Stomach (tissue), 19 donors: ENCODE measurements at places on chromosomes 12 and 14. TPM values are rescaled to one million over a fixed set of nuclear protein-coding genes. Genes with fewer than 3 reads are reported as not detected.

DNA sequence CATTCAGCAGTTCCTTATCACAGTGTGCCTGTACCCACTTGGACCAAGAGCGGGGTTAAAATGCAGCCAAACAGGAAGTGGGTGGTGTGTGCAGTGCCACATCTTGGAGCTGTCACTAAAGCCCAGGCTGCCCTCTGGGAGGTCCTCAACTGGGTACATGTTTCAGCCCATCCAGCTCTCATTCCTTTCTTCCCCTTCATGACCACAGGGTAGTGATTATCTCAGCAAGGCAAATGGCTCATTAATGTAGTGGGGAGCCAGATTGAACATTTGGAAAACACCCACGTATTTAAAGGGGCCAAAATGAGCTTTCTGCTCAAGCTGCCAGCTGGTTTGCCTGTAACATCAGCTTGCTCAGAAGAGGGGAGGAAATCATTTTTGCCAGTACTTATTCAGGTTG is 210.8 kb upstream of the BTG1 start:
- H3K27ac ChIP-seq: no peak overlapping the region
- no peaks in the 10 kb centered on the region for H3K36me3 ChIP-seq
- H3K4me1 ChIP-seq: no peaks in the 10 kb centered on the region

GRCh38 chr12:54937376-54937775 is 47.2 kb downstream of the TESPA1 start:
- H3K4me3 ChIP-seq: no peak overlapping the region
- DNase-seq: no peak
- H3K27me3 ChIP-seq: no peaks in the 10 kb centered on the region
- peaks cover 15% of the 10 kb centered on the region for H3K4me1 ChIP-seq
- no peak overlapping the region for H3K27ac ChIP-seq

GRCh38 chr14:87325741-87326140 is 667.2 kb downstream of the GALC start:
- no peak for DNase-seq
- H3K27me3 ChIP-seq: no peaks in the 10 kb centered on the region
- H3K4me3 ChIP-seq: no peak overlapping the region
- H3K36me3 ChIP-seq: no peaks in the 10 kb centered on the region
- no peak overlapping the region for H3K27ac ChIP-seq

DNA sequence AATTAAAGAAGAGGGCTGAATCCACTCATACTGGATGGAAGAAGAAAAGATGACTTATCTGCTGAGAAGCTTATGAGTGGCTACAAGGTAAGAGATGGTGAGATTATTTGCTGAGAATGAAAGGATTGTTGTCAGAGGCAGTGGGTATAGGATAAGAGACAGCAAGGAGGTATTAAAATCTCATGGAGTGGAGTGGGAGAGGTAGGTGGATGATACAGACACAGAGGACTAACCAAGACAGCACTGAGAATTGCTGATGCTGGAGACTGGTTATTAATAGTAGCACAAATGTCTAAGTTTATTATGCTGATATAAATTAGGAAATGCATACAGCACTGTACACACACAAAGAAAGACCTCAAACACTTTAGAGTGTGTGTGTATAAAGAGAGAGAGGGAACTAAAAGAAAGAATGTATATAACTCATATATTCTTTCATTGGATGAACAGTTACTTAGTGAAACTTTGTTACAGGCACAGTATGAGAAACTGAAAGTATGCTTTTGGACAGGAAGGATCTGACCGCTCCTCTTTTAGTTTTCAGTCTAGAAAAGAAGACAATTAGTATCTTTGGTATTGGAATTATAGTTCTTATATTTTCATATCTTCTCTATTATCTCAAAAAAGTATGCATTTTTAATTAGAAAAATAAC is 543.1 kb downstream of the LRFN5 start:
- no peaks in the 10 kb centered on the region for H3K4me1 ChIP-seq
- no peak overlapping the region for H3K4me3 ChIP-seq
- no peak overlapping the region for H3K27ac ChIP-seq
- DNase-seq: no peak
- H3K27me3 ChIP-seq: no peaks in the 10 kb centered on the region
- H3K36me3 ChIP-seq: no peaks in the 10 kb centered on the region

GRCh38 chr12:4768341-4768740 is 48.1 kb downstream of the GALNT8 start:
- no peak for DNase-seq
- no peaks in the 10 kb centered on the region for H3K27me3 ChIP-seq
- no peak overlapping the region for H3K4me3 ChIP-seq
- no peak overlapping the region for H3K27ac ChIP-seq

GRCh38 chr14:22892488-22892887 is 9.5 kb downstream of the REM2 start:
- no peak overlapping the region for H3K27ac ChIP-seq
- H3K4me1 ChIP-seq: peaks cover 10% of the 10 kb centered on the region
- H3K36me3 ChIP-seq: no peaks in the 10 kb centered on the region
- H3K27me3 ChIP-seq: no peaks in the 10 kb centered on the region
- DNase-seq: no peak

GRCh38 chr12:106074706-106075392 is 63.9 kb downstream of the NUAK1 start:
- no peak overlapping the region for H3K4me3 ChIP-seq
- no peaks in the 10 kb centered on the region for H3K27me3 ChIP-seq
- no peak overlapping the region for H3K27ac ChIP-seq
- H3K4me1 ChIP-seq: peaks cover 9% of the 10 kb centered on the region
- H3K36me3 ChIP-seq: no peaks in the 10 kb centered on the region

- no peaks in the 10 kb centered on the region for H3K36me3 ChIP-seq
- H3K4me1 ChIP-seq: no peaks in the 10 kb centered on the region
- DNase-seq: no peak
- no peak overlapping the region for H3K27ac ChIP-seq
Observed at GRCh38 chr14:96167224-96168148, 37.2 kb upstream of the BDKRB2 start.

DNA sequence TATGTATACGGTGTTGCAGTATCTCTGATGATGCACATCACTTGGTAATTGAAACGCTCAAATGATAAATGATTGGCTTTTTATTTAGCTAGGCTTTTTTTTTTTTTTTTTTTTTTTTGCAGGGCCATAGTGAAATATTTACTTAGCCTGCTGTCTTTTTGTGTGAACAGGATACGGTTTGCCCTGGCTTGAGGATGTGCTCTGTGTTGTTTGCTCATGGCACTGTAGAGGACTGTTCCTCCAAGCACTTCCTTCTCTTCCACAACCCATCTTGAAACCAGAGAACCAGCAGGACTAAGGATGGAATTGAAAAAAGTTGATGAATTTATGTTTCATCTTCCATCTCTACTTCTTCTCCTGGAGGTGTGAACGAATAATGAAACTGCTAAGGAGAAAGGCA is 15.5 kb upstream of the SSPN start:
- H3K4me3 ChIP-seq: no peak overlapping the region
- H3K27me3 ChIP-seq: no peaks in the 10 kb centered on the region
- no peak for DNase-seq
- H3K4me1 ChIP-seq: no peaks in the 10 kb centered on the region

DNA sequence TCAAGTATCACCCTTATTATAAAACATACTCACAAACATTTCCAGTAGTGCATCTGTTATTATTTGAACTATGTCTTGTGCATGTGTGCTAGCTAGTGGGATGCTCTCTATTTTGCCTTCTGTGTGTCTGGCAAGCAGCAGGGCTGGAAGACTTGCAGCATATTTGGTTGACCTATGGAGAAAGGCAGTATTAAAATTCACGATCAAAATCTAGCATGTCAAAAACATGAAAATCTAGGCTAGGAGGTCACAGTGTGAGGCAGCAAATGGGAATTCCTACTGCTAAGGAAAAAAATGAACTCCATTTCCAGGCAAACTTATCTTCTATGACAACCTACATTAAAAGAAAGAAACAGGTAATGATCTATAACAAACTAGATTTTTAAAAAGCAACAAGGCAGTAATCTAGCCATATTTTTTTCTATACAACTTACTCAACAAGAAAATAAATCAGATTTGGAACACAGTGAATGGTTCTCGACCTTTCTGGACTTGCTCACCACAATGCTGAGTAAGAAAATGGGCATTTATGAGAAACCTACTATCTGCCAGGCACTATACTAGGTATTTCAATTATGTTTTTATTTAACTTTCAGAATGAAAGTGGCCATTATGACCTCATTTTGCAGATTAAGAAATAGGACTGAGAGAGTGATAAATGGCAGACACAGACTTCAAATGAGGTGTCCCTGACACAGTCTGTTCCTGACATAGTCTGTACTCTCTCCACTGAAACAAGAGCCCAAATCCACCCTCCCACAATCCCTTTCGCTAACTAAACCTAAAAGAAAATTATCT is 96.8 kb downstream of the TXNDC16 start:
- no peak overlapping the region for H3K27ac ChIP-seq
- DNase-seq: no peak
- H3K27me3 ChIP-seq: no peaks in the 10 kb centered on the region
- H3K36me3 ChIP-seq: no peaks in the 10 kb centered on the region

- no peaks in the 10 kb centered on the region for H3K36me3 ChIP-seq
- H3K27me3 ChIP-seq: no peaks in the 10 kb centered on the region
- no peaks in the 10 kb centered on the region for H3K4me1 ChIP-seq
- DNase-seq: no peak
- no peak overlapping the region for H3K4me3 ChIP-seq
Observed at GRCh38 chr12:15682826-15683225, 106.4 kb downstream of the EPS8 start.

- DNase-seq: no peak
- H3K36me3 ChIP-seq: no peaks in the 10 kb centered on the region
- H3K4me3 ChIP-seq: no peak overlapping the region
- no peak overlapping the region for H3K27ac ChIP-seq
Observed at GRCh38 chr12:22722081-22722480, 97.1 kb downstream of the ETNK1 start.

DNA sequence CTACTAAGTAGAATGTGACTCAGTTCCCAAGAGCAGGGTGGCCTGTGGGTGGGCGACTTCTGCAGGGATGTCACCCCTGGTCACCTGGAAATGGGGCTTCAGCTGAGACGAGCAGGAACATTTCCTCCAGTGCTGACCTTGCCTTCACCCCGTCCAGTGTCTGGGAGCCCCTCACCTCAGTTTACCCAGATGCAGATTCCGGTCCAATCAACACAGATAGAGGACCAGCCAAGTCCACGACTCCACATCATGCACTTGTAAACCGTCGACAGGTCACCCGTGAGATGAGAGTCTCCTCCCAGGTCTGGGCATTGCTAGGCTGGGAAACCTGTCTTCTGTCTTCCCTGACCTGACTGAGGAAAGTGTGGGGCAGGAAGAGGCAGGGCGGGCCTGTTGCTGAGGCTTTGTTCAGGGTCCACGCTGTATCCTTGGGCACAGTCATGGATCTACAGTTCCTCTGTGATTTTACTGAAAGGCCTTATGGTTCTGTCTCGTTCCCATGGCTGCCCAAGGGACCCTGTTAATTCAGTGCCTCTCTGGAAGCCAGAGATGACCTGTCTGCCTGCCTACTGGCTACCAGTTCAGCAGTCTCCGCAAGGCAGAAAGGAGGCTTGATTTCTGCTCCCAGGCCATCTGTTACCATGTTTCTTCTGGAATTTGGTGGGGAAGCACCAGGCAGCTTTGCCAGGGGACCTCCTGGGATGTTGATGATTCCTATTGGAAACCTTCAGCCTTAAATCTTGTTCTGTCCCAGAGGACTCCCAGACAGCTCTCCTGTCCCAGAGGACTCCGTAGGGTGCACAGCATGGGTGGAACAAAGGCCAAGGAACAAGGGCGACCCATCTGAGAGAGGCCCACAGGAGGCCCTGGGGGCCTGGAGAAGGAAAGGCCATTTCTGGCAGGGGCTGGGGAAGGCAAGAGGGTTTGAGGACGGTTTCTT is 288.5 kb upstream of the RTL1 start:
- peak; percentile 2 for DNase-seq
- H3K36me3 ChIP-seq: no peaks in the 10 kb centered on the region
- H3K4me3 ChIP-seq: no peak overlapping the region
- H3K4me1 ChIP-seq: no peaks in the 10 kb centered on the region
- H3K27ac ChIP-seq: no peak overlapping the region
- H3K27me3 ChIP-seq: no peaks in the 10 kb centered on the region

DNA sequence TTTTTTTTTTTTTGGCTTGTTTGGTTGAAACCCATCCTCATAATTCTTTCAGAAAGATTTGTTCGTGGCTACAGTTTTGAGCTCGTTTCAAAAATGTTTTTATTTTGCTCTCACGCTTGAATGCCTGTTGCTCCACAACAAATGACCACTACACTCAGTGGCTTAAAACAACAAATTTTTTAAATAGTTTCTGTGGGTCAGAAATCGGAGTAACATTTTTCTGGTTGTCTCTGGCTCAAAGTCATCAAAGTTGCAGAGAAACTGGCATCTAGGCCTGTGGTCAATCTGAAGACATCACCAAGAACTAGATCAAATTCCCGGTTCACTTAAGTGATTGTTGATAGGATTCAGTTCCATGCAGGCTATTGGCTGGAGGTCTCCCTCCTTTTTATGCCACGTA is 560.0 kb downstream of the SNAPC1 start:
- H3K27ac ChIP-seq: no peak overlapping the region
- H3K4me1 ChIP-seq: no peaks in the 10 kb centered on the region
- no peaks in the 10 kb centered on the region for H3K27me3 ChIP-seq
- H3K4me3 ChIP-seq: no peak overlapping the region
- no peak for DNase-seq

DNA sequence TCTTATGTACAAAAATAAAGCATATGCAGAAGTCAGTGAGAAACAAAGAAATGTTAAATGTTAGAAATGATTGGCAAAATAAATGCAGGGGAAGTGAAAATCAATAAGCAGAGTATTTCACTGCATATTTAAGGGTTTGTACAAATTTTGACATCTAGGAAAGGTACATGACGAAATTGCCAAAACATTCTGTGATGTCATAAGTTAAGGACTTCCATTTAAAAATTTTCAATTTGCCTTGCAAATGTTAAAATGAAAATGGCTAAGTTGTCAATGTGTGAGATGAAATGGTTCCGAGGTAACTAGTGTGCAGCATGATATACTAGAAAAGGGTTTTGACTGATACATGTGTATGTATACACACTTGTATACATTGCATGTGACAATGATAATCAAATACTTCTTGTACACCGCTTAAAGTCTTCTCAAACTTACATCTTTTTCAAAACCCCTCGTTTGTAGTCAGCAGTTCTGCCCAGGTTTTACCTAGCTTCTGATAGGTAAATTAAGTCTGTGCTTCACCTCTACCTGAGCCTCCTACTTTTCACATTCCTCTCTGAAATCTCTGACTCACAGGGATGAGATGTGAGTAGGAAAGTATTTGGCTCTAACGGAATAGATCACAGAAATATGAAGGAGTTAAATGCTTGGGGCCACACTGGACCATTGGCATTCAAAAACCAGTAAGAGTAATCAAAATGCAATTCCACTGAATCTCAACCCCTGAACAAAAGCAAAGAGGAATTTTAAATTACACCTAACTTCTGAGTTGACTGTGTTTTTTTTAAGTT is 442.4 kb upstream of the FOXG1 start:
- no peaks in the 10 kb centered on the region for H3K36me3 ChIP-seq
- no peak overlapping the region for H3K4me3 ChIP-seq
- no peaks in the 10 kb centered on the region for H3K27me3 ChIP-seq
- no peak overlapping the region for H3K27ac ChIP-seq
- H3K4me1 ChIP-seq: no peaks in the 10 kb centered on the region

COL2A1 gene
- polyA plus RNA-seq: 13.7 TPM

EIF5 gene
- polyA plus RNA-seq: 44.3 TPM

GPR84 gene
- polyA plus RNA-seq: 0.50 TPM
